ENCODE measurements at places on chromosomes 1 and 21.
A peak's percentile ranks its signal among the peaks of the same experiment; 100 is the strongest.

- DNase-seq: no peak
Observed at GRCh38 chr1:229759037-229759435, 133.0 kb downstream of the URB2 start.

DNA sequence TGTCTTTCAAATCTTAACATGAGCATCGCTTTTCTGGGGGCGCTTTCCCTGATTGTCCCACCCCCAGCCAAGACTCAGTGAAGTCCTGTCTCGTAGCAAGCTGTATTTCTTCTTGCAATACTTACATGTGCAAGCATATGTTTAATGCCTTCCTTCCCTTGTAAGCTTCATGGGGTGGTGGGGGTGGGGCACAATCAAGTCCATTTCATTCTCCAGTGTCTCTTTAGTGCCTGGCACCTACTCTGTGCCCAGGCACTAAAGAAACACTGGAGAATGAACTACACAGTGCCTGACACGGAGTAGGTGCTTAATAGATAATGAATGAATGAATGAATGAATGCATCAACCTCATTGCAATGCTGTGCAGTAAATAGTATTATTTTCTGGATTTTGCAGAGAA, 143.1 kb downstream of the PLPP3 start:
- DNase-seq: no peak

DNA sequence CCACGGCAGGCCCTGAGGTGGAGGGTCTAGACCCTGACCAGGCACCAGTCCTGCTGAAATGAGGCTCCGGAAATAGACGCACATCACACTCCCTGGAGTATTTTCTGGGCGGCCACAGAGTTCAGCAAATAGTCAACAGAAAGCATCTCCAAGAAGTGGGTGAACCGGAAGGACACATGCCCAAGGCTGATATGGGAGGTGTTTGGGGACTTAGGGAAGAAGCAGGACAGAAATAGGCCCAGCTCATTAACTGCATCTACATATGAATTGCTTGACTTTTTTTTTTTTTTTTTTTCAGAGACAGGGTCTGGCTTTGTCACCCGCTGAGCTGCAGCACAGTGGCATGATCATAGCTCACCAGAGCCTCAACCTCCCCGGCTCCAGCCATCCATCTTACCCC, 36.5 kb upstream of the GPR157 start:
- DNase-seq: no peak

GRCh38 chr1:81899214-81899821, 98.6 kb downstream of the ADGRL2 start:
- DNase-seq: no peak

GRCh38 chr21:39022035-39022434, 161.2 kb downstream of the PSMG1 start:
- DNase-seq: no peak

- no peak for DNase-seq
Observed at GRCh38 chr1:234915924-234916675, 212.5 kb downstream of the TOMM20 start.

DNA sequence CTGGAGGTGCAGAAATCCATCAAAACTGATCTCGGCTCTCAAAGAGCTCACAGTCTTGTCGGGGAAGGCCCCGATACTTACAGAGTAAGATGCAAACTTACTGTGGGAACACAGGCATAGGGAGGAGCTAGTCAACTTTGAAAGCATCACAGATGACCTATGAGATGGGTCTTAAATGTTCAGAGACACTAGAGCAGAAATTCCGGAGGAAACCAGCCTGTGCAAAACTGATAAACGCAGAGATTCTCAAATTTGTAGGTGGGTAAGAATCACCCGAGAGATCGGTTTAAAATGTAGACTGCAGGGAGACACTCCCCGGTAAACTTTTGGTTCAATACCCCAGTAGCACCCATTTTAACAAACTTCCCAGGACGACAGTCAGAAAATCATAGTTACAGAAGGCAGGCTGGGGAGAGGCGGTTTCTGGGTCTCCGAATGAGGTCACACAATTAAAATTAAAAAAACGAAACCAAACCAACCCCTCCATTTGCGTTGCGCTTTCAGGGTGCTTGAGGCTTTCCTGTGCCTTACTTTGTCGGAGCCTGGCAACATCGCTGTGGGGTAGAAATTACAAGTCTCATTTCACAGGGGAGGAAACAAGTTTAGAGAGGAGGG, 755 bp upstream of the THRAP3 start:
- DNase-seq: peak; percentile 8

DNA sequence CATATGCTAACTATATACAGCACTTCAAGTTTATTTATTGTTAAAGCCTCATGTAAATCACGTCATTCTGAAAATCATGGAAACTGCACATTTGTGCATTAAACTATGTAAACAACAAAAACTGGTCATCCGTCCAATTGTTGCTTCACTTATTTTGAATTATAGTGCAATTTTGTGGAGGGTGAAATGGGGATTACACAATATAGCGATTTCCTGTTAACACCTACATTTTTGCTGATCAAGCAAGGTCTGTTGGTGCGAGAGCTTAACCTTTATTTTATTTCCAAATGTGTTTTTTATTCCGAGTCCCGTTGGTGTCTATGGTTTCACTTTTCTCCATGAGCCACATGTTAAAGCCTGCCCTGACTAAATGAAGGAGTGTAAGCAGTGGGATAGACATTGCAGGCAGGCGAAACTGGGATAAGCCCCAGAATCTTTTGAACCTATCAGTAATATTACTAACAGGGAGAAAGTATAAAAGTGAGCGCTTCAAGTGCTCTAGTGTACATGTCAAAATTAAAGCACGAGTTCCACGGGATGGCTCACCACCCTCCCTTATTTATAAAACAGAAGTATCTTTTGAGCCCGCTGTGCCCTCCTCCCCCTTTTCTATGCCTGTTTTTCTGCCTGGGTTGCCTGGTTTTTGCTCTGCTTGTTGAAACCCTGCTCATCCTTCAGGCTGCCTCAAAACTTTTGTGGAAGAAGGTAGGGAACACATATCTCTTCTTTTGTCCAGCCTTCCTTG, 120.7 kb downstream of the NFIA start:
- DNase-seq: no peak

- no peak for DNase-seq
Observed at GRCh38 chr1:115330480-115331013, 7.5 kb downstream of the NGF start.

DNA sequence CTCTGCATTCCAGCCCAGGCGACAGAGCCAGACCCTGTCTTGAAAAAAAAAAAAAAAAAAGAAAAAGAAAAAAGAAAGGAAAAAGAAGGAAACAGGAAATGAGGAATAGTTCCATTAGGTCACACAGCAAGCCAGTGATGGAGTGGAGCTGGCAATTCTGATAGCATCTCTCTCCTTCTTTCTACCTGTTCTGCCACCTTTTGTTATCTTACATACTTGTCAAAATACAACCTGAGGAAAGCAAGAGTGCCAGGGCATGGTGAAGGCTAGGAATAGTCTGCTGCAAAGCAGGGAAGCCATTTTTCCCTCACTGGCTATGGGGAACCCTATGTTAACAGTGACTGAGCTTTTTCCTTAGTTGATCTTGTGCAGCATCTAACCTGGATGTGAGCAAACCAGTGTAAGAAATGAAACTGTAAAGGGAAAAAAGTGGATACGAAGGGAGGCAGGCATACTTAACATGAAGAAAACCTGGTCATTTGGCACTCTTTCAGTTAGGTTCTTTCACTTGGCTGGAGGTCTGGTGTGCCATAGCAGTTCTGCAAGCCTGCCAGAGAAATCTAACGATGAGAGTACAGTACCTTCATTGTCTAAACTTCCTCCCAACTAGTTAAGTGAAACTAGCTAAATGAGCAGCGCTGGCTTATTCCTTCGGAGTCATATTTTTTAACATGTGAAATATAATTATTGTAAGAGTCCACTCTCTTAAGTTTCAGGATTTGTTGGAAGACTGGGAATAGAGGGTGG, 17.9 kb upstream of the THEM5 start:
- DNase-seq: no peak

DNA sequence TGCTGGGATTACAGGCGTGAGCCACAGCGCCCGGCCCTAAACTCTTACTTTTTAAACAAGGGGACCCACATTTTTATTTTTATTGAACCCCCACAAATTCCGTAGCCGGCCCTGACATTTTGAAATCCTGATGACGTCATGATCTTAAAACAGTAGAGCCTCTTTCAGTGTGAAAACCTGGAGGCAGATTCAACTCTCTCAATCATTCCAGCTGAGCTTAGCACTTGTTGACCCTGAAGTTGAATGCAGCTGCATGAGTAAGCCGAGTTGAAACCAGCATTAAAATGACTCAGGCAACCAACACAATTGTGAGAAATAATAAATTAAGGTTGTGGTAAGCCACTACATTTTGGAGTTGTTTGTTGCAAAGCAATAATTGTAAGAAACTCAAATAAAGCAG, 93.9 kb upstream of the ADGRL4 start:
- DNase-seq: no peak

GRCh38 chr1:213266983-213267772, 216.1 kb downstream of the RPS6KC1 start:
- DNase-seq: no peak

DNA sequence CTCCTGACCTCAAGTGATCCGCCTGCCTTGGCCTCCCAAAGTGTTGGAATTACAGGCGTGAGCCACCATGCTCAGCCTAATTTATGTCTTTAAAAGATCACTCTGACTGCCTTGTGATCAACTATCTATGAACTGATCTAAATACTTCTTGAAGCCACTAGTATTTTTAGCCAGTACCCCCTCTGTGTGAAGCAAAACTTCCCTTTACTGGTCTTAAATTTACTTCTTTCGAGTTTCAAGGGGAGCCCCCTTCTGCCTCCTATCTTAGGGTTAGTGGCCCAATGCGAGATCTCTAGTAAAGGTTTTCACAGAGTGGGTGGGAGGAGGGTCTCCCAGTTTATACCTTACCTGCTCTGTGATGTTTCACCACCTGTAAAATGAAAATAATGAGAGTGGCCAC, 66.1 kb upstream of the RPL11 start:
- no peak for DNase-seq

DNA sequence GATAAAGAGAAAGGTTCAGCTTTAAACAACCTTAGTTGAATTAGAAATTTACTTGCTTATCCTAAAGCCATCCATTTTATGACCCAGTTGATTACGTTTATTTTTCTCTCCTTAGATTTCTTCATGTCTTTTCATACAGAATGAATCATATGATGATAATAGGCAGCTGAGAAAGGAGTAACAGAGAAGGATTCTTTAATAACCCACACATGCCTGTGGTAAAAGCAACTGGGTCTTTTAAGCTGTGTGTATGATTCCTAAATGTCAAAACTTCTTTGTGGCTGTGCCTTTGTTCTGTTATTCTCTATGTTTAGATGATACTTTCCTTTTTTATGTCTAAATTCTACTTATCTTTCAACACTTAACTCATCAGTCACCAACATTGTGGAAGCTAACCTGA, 626.5 kb downstream of the NCAM2 start:
- DNase-seq: no peak

- no peak for DNase-seq
Observed at GRCh38 chr1:209375671-209376365, 207.7 kb upstream of the CAMK1G start.

- peak; percentile 27 for DNase-seq
Observed at GRCh38 chr1:94237291-94238226, at the start of gene ARHGAP29. Gene ARHGAP29 (minus strand): TSS chr1:94237584. CDS start chr1:94231611, 5,973 bp downstream.

DNA sequence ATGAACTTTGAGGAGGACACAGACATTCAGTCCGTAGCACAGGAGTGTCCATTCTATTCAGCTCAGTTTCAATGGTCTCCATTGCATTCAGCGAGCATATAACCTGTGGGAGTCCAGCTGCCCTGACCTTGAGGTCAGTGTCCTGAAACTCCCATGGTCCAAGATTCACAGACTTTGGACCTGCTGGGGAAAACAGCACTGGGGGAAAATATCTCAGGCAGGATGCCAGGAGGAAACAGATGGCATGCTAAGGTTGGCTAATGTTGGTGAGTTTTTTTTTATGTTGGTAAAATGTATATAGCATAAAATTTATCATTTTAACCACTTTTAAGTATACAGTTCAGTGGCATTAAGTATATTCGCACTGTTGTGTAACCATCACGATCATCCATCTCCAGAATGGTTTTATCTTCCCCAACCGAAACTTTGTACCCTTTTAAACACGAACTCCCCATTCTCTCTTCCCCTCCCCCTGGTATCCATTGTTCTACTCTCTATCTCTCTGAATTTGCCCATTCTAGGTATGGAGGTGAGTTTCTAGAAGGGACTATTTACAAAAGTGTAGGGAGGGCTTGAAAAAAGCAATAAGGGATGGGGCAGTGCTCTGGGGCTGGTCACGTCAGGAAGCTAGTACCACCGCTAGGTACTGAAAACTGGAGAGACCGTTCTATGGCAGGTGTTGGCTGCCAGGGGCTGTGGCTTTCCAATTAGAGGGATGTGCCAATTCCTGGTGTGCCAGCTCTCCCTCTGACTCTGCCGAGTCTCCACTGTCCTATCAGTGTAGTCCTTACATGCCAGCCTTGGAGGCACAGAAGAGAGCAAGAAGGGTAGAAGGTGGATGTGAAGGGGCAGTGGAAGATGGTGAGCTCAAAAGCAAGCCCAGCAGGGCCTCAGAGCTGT, 85.3 kb downstream of the FOXD2 start:
- DNase-seq: no peak

DNA sequence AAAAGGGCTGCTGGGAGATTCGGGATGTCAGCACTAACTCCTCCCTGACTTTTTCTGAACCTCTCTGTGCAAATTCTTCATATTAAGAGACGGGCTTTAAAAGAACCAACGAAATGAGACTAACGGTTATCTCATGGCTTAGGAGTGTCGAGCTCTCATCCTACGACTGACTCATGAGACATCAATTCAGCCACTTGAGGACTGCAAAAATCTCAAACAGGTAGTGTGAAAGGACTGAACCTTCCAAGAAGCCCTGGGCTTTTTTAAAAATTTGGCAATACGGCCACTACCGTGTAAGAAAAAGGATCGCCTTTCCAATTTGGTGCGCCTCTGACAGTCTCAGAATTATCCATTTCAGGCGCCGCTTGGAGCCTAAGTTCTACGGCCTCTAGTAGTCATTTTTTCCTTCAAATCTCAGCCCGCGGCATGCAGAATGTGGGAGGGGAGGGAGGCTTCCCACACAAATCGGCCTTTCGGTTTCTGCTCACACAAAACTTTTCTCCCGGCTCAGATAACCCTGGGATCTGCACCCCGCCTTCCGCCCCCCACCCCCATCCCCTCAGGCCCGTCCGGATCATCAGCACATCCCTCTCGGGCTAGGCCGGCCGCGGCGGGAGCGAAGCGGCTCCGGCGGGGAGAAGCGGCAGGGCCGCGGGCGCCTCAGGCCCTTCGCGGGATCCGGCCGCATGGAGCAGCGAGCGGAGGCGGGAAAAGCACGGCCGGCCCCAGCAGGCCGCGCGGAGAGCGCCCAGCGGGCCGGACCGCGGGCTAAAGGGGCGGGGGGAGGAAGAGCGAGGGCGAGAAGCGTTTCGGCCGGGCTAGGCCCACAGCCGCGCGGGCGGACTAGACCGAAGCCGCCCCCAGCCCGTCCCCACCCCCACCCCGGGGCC, 618 bp downstream of the HNRNPR start:
- DNase-seq: peak; percentile 8

GRCh38 chr1:3021801-3022401, 634 bp downstream of the ACTRT2 start:
- no peak for DNase-seq

GRCh38 chr1:229557913-229558414, 543 bp downstream of the ABCB10 start:
- peak; percentile 16 for DNase-seq

GRCh38 chr1:222424826-222425225, 123.1 kb downstream of the HHIPL2 start:
- DNase-seq: no peak

GRCh38 chr1:2382621-2383361, 8.6 kb downstream of the MORN1 start:
- DNase-seq: peak; percentile 22

GRCh38 chr1:8293118-8293517, 24.8 kb upstream of the SLC45A1 start:
- DNase-seq: no peak
